ENCODE measurements at places on chromosomes 7 and 10.

- no peak for DNase-seq
Observed at GRCh38 chr7:112501801-112502503, 21.2 kb downstream of the LSMEM1 start.

- no peak for DNase-seq
Observed at GRCh38 chr10:84166620-84167288, 6.8 kb upstream of the GPR15LG start.

DNA sequence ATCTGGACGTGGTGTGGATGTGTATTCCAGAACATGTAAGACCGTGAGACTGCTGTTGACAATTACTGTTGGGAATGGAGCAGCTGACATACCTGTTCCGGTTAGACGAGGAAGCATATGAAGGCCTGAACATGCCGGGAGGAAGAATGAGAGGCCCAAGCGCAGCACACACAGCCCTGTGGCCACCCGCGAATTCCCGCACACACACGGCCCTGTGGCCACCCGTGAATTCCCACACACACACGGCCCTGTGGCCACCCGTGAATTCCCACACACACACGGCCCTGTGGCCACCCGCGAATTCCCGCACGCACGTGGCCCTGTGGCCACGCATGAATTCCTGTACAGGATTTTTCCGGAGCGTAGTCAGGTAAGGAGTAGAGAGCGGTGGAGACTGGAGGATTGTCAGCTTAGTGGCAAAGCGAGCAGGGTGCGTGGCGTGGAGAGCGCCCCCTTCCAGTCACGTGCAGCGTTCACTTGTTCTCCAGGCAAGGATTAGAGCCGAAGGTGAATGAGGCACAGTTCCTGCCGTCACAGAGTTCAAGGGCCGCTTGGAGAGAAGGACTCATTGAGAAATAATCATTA, 9.5 kb upstream of the SUN1 start:
- DNase-seq, result peak; percentile 32

GRCh38 chr7:30707391-30708357, 25.4 kb upstream of the CRHR2 start:
- DNase-seq, result peak; percentile 38

- no peak for DNase-seq
Observed at GRCh38 chr7:39761449-39761848, 138.1 kb downstream of the RALA start.

- DNase-seq, result no peak
Observed at GRCh38 chr7:142880876-142881505, 4.6 kb downstream of the TRPV6 start.

Measured in ovary (tissue), 10 donors.